Regular cardiac myocyte (primary cell): ENCODE measurements at places on chromosomes 1 and 21. TPM values are rescaled to one million over a fixed set of nuclear protein-coding genes. Genes with fewer than 3 reads are reported as not detected.

Gene WNT9A
- 0.28 and 0.38 TPM in 2 replicates for total RNA-seq

Gene MX1
- 1.9 and 10.7 TPM in 2 replicates for total RNA-seq

Gene IGSF21
- total RNA-seq: not detected in 2 replicates

Gene KIF1B
- 25.1 and 26.5 TPM in 2 replicates for total RNA-seq

Gene CHRM3
- total RNA-seq: under 0.01 TPM in 2 replicates

Gene PCAT6
- 0.56 TPM in 1 of 2 replicates, not detected in the other for total RNA-seq

Gene OR10J1
- not detected in 2 replicates for total RNA-seq
